ENCODE measurements at places on chromosomes 7 and 10.

GRCh38 chr10:101778781-101779543, 3.0 kb upstream of the FGF8 start:
- peak; percentile 14 for DNase-seq

- DNase-seq: no peak
Observed at GRCh38 chr10:3220853-3221252, 48.3 kb upstream of the PITRM1 start.

DNA sequence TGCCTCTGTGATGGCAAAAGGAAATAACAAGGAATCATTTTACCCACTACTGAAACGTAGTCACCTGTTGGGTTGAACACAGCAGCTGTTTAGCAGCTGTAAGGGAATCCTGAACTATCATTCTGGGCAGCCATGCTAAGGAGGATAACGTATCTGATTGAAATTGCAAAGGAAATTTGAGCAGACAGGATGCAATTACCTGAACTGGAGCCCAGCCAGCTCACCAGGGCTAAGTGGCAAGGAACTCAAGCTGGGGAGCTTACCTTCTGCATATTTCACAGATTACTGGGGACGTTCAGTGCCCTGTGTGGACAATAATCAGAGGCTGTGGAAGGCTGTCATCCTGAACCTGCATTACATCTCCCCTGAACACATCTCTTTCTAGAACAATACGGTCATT, 650.5 kb downstream of the SORCS3 start:
- no peak for DNase-seq

GRCh38 chr7:78912781-78913180, 540.7 kb downstream of the MAGI2 start:
- no peak for DNase-seq

- DNase-seq: no peak
Observed at GRCh38 chr7:137760111-137760510, 86.7 kb downstream of the DGKI start.

DNA sequence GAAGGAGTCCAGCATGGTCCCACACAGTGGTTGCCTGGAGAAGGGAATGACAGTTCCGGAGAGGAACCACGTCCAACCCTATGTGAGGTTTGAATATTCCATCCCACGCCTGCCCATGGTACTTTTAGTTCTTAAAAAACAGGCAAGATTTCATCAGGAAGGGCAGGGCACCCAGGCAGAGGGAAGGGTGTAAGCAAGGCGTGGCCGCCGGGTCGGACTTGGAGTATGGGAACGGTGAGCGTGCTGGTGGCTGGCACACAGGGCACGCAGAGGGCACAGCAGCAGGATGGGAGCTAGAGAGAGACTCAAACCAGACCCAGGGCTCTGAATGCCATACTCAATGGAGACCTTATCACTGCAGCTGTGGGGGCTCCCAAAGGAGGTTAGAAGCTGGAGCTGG, 34.3 kb downstream of the FAM53B start:
- DNase-seq: no peak

- no peak for DNase-seq
Observed at GRCh38 chr7:78528964-78529363, 730.4 kb downstream of the PHTF2 start.

DNA sequence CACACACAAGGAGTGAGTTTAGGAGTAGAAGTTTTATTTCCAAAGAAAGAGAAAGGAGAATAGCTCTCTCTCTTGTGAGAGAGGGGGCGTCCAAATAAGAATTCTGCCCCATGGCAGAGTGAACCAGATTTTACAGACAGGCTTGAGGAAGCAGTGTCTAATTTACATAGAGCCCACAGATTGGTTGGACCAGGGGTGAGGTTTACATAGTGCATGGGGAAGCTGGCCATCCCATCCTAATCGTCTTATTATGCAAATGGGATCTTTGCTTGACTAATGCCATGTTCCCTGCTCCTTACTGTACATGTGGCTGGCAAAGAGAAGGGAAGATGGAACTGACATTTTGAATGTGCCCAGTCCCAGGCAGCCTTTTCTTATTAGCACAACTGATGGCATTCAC, 60.0 kb upstream of the ACSM6 start:
- no peak for DNase-seq

DNA sequence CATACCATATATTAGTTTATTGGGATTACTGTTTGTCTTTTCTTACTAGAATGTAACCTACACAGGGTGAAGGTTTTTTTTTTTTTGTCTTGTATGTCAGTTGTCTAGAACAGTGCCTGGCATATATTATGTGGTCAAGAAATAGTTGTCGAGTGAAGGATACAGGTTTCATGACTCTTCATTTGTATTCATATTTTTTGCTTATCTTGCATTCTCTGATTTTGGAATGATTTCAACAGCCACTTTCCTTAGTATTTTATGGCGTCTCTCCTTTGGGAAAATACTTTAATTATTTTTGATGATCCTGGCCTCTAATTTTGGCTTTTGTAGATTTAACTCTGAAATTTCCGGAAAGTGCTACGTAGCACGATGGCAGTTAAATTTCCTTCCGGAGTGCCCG, 12.4 kb downstream of the RBM33 start:
- DNase-seq: no peak

- no peak for DNase-seq
Observed at GRCh38 chr7:149801816-149802215, 28.4 kb upstream of the ZNF467 start.

GRCh38 chr7:112195717-112196116, 10.5 kb downstream of the DOCK4 start:
- no peak for DNase-seq

DNA sequence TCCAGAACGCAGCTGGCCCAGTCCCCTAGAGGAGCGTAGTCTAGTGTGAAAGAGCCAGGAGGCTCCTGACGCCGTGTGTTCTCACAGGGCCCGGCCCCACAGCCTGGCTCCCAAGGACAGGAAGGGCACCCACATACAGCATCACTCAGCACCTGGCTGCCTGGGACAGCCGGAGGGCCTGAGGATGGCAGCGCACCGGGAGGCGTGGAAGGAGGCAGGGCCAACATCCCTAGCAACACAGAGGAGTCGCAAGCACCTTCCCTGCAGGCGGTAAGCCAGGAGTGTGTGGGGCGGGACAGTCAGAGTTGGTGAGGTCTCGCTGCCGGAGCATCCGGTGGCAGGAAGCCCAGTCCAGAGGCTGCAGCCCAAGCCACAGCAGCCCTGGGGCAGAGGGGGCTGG, 125.8 kb downstream of the MAD1L1 start:
- no peak for DNase-seq

GRCh38 chr7:30436518-30436917, 42.1 kb downstream of the NOD1 start:
- no peak for DNase-seq

- no peak for DNase-seq
Observed at GRCh38 chr10:25811052-25811685, 122.9 kb upstream of the MYO3A start.

Measured in DMS 273 treated with DMSO at 0.1 percent for 48 hours (cell line).